ENCODE measurements at places on chromosomes 2 and 18.
A peak's percentile ranks its signal among the peaks of the same experiment; 100 is the strongest.

GRCh38 chr18:49030692-49031443, 80.1 kb upstream of the SMAD7 start:
- DNase-seq, result no peak

DNA sequence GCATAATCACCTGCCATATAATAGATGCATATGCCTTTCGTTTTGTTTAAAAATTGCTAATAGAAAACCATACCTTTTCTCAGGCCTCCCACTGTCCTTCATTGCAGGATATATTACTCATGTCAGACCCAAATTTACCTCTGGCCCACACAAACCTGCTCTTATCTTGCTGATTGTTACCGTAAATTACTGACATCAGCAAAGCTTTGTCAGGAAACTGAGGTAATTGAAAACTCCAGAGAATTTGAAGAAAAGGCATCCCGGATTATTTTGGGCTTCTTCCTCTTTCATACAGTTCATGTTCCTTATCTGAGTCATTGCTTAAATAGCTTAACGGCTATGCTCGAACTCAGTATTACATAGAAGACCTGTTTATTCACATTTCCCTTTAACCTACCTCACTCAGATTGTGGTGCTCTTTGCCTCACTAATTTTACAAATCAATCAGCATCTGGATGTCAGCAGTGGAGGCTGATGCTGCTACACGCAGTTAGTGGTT, 145.7 kb downstream of the ZEB2 start:
- DNase-seq, result no peak

DNA sequence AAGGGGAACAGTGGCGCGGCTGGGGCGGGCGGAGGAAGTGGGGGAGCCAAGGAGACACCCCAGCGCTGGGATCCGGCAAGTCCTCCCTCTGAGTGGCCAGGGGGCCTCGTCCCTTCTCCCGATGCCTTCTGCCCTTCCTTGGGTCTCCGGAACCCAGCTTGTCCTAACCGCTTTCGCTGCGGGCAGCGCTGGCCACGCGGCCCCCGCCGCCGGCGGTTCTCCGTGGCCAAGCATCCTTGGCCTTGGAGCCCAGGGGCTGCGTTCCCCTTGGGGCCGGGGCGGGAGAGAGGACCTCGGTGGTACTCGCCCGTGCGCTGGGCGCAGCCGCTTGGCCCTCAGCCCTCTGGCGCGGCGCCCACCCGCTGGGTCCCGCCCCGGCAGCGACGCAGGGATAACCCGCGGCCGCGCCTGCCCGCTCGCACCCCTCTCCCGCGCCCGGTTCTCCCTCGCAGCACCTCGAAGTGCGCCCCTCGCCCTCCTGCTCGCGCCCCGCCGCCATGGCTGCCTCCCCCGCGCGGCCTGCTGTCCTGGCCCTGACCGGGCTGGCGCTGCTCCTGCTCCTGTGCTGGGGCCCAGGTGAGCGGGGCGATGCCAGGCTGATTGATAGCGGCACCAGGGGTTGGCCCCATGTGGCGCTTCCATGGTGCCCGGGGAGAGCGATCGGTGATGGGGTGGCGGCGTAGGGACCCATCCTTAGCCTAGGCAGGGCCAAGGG, 128.7 kb downstream of the UXS1 start:
- DNase-seq, result no peak

DNA sequence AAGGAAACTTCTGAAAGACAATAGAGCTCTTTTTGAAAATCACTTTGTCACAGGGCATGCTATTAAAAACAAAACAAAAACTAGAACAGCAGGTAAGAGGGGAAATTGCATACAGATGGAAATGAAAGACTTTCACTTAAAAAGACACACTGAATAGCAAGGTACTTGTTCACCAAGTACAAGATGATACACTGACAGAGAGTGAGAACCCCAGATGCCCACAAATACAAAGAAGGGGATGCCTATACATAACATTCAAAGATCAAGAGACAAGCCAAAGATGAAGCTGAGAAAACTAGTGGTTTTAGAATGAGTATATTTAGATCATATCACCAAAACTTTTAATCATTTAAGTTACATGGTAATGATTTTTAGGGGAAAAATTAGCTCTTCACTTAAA, 60.7 kb downstream of the ASXL2 start:
- DNase-seq, result no peak

DNA sequence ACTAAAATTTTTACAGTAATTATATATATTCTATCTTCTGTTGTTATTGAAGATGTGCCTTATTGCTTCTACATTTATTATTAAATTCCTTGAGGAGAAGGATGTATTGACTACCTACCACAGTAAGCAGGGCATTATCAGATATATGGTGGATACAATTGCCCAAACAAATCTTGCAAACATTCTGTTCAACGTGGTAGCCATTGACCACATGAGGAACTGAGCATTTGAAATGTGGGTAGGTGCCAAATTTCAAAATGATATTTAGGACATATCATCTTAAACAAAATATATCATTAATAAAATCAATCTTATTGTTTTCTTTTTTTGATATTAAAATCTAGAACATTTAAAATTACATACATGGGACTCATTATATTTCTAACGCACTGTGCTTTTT, 11.1 kb downstream of the SCN3A start:
- no peak for DNase-seq

- no peak for DNase-seq
Measured at GRCh38 chr2:21245565-21245964, 121.8 kb downstream of the TDRD15 start.

GRCh38 chr2:219626540-219626939, 890 bp upstream of the SLC4A3 start:
- DNase-seq, result no peak

GRCh38 chr2:159126432-159127022, 158.1 kb downstream of the TANC1 start:
- no peak for DNase-seq

GRCh38 chr2:205474741-205475415, 207.4 kb upstream of the NRP2 start:
- DNase-seq, result no peak

- DNase-seq, result no peak
Measured at GRCh38 chr2:173451118-173451517, 96.4 kb downstream of the CDCA7 start.

DNA sequence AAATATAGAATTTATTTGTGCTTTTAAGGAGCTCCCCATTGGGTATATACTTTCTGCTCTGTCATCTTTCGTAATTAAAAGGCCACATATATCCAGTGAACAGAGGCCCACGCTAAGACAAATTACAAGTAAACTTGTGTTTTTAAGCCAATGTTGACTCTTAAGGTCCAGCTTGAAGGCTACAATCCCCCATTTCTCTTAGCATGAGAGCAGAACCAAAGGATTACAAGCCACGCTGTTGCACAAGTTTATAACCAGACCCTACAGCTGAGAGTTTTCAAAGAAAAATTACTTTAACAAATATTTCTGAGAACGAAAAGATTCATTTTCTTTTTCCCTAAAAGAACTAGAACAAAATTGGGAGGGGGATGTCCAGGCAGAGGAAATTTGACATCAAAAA, 471.0 kb downstream of the TXNL1 start:
- DNase-seq, result no peak

DNA sequence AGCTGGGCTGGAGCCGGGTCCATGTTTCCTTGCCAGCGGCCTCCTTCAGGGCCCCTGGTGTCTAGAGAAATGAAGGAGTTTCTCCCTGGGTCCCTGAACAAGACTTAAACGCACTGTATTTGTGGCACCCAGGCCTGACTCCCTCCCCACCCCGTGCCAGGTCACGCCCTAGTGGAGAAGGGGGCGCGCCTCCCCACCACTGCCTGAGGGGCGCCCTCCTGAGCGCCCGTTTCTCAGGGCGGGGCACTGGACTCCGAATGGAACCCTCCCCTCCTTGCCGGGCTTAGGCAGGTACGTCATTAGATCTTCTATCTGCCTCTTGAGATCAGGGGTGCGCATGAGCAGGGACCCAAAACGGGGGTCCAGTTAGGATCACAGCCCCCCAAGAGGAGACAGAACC, 16.3 kb downstream of the ODC1 start:
- no peak for DNase-seq

- DNase-seq, result no peak
Measured at GRCh38 chr2:11602563-11603204, 67.3 kb downstream of the NTSR2 start.

DNA sequence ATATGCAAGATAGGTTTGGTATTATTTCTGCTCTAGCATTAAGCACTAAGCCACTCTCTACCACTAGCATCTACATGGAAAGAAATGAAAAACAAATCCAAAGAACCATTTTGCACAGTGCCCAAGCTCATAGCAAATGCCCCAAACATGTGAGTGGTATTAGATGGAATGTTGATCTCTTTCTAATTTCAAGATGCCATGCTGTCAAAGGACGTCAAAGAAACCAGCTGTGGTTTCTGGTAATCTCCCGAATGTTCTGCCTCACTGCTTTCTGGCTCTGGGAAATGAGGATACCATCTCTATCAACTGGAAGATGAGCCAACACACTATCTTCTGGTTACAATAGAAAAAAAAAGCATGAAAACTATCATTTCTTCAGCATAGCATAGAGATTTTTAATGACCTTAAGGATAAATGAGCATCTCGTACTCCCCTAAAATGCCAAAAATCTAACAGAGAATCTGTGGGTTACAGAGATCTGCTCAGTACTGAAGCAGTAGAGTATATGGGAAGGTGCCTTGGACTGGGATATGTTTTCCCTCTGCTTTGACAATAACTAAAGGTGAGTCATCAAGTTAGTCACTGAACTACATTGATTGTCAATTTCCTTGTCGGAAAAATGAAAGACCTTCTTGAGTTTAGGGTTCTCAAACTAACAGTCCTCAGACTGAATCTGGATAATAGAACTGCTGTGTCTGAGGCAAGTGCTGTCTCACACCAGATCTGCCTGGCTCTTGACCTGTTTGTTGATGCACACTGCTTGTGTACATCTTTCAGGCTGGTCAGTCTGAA, 244.8 kb upstream of the NCKAP5 start:
- DNase-seq, result peak; percentile 38

- DNase-seq, result peak; percentile 78
Measured at GRCh38 chr2:9914384-9915065, 37.0 kb upstream of the GRHL1 start.

DNA sequence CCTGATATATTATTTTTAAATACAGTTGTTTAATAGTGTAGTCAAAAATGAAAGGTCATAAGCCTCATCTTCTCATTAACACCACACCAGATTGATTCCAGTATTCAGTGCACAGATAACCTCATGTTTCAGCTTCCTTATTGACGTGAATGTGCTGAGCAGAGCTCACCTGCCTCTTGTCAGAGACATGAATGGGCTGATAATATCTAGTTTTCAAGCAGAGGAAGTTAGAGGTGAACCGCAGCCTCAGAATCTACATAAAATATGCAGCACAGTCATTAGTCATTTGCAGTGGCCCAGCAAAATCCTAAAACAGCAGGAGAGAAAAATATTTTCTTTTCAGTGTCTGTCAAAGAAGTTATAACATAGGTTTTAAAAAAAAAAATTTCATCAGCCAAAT, 216.2 kb downstream of the GBX2 start:
- DNase-seq, result no peak

GRCh38 chr2:85076618-85077274, 56.4 kb upstream of the TCF7L1 start:
- DNase-seq, result no peak

DNA sequence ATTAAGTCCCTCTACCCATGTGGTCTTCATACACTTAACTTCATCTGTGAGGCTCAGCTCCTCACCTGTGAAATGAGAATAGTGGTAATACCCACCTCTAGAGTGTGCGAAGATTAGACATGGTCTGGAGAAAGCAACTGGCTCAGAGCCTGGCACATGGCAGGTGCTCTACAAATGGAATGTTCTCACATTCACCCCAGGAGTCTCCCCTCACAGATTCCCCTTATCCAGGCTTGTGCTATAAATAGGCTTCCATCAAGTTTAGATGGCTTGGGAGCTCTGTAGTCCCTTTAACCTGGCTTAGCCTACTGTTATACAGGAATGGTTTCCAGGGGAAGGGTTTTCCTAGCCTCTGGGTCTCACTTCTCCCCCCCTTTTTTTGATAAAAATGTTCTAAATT, 455.9 kb downstream of the RNF144A start:
- DNase-seq, result no peak

DNA sequence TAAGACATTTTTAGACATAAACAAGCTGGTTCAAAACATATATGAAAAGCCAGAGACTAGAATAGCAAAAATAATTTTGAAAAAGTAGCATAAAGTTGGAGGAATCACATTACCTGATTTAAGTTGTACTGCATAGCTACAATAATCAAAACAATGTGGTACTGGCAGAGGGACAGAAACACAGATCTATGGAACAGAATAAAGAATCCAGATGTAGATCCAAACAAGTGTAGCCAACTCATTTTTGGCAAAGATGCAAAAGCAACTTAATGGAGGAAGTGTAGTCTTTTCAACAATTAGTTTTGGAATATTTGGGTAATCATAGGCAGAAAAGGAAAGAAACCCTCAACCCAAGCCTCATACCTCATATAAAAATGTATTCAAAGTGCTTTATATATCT, 278.7 kb upstream of the ZNF521 start:
- DNase-seq, result no peak

GRCh38 chr2:137892739-137893138, 71.5 kb upstream of the HNMT start:
- DNase-seq, result no peak

- no peak for DNase-seq
Measured at GRCh38 chr18:49980896-49981295, 167.6 kb upstream of the ACAA2 start.

DNA sequence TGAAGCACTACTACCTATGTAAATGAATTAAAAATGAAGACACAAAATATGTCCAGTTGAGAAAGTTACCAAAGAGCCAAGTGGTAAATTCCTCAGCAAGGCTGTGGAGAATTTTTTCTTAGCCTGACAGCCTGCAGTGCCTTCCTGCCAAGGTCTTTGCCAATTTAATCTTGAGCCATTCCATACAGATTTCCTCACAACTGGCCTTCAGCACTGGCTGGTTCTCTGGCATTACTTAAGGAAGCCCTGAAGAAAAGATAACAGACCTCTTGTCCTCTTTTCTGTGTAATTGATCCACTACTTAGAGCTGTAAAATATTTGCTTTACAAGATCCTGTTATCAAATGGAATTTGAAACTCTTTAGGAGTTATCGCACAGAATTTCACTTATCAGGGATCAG, 334.2 kb upstream of the LRRTM1 start:
- DNase-seq, result no peak

DNA sequence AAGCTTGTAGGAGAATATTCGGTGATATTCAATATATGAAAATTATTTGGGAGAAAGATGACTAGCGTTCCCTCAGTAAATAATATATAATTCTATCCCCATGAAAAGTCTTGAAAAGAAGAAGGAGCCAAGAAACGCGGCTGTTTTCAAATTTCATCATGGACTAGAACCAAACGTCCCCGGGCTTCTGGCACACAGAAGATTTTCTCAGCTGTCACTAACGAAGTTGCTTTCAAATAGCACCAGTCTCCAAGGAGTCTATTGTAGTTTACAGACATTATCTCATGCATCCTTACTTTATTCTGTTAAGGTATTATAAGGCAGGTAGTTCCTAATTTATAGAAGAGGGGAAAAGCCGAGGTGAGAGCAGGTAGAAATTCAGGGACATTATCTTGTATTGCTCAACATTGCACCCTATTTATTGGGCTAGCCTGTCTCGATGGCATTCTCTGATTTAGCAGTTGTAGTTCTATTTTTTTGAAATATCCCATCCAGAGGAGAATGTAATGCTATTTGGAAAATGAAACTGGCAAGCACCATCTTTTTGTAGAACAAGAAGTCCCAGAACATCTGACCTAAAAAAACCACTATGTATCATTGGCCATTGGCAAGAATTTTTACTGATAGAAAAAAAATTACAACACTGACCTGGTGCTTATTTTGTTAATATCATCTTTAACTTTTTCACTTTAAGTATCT, 198.1 kb upstream of the RASGRP3 start:
- no peak for DNase-seq
